ENCODE measurements at places on chromosomes 3 and 15.
A peak's percentile ranks its signal among the peaks of the same experiment; 100 is the strongest.

GRCh38 chr3:107394502-107394901 lies 17.3 kb downstream of the CCDC54 start:
- no peak for DNase-seq

DNA sequence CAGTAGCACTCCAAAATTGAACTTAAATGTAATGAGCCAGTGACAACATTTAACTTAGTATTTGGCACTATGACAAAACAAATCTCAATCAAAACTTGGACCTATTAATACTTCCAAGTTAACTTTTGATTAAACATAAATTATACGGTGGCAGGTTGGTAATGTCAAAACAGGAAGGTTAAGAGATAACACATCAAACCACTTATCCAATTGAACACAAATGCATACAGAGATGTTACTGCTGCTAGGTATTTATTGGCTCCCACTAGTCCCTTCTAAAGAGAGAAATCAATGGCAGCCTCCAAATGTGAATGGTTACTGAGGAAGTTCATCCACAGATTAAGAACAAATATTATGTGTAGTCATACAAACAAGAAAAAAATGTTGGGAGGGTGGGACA lies 1.8 kb downstream of the GSK3B start:
- DNase-seq = no peak

GRCh38 chr15:58425185-58425584 lies 6.6 kb upstream of the LIPC start:
- no peak for DNase-seq

DNA sequence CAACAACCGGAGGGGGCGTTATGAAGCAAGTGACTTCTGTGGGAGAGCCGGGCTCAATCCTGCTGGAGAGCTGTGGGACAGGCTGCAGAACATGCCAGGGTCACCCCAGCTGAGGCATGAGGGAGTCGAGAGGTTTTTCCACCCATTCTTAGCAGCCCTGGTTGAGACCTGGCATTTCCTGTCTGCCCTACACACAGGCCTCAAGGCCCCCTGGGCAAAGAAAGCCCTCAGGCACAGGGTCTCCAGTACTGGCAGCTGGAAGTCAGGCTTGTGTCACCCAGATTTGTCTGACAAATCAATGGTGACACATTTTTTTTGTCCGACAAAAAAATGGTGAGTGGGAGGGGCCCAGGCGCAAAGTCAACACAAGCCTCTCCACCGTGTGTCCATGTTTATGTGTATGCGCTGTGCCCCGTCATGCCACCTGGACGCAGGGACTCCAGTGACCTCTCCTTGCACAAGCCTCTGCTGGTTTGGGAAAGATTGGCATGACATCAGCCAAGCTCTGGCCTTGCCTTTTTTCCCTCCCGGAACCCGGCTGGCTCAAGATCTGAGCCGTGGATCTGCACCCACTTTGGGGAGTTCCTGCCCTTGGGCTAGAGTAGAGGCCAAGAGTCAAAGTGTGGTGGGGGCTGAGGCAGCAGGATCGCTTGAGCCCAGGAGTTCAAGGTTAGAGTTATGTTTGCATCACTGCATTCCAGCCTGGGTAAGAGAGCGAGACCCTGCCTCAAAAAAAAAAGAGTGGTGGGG lies 20.8 kb upstream of the ALAS1 start:
- no peak for DNase-seq

GRCh38 chr3:156661155-156661554 lies 13.2 kb upstream of the TIPARP start:
- DNase-seq = no peak

GRCh38 chr3:189309400-189309975 lies 137.7 kb downstream of the TPRG1 start:
- DNase-seq = no peak

GRCh38 chr15:95812491-95812890 lies 518.0 kb upstream of the NR2F2 start:
- no peak for DNase-seq

GRCh38 chr3:148797795-148798194 lies 29.8 kb upstream of the CPB1 start:
- no peak for DNase-seq

GRCh38 chr3:114874522-114874971 lies 272.5 kb downstream of the ZBTB20 start:
- DNase-seq = no peak

GRCh38 chr3:171375666-171376595 lies 84.3 kb downstream of the TNIK start:
- DNase-seq = no peak

DNA sequence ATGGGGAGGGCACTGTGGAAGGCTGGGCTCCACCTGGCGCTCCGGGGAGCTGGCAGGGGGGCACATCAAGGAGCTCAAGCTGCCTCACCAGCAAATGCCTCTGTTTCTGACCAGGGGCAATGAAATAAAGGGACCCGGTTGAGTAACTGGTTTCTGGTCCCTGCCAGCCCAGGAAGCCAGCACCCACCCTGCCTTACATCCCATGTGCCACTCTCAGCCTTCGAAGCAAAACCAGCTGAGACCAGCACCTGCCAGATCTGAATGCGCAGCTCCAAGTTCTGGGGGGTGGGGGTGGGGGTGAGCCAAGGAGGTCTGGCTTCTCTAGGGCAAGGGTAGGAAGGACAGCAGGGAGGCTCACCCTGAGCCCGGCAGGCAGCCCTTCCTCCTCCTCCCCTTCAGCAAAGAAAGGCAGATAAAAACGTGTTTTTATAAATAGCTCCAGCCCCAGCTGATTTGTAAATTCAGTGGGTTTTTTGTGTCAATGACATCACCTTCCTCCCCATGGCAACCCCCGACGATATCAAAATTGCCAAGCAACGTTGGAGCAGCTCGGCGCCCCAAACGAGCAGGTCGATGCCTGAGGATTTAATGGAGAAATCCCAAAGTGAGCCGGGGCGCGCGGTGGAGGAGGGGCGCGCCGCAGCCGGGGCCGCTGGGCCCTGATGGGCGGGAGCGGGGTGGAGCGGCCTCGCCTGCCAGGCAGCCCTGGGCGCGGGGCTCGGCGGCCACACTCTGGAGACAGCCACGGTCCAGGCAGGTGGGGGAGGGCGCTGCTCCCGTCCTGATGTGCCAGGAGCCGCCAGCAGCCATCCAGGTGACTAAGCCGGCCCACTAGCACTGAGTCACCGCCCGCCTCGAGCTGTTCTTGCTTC lies at the start of gene PAK6:
TSS of gene PAK6 (plus strand) at position 532 of the 872 bp plus-strand sequence. CDS start 25,723 bp downstream, outside the sequence.
- DNase-seq = no peak

DNA sequence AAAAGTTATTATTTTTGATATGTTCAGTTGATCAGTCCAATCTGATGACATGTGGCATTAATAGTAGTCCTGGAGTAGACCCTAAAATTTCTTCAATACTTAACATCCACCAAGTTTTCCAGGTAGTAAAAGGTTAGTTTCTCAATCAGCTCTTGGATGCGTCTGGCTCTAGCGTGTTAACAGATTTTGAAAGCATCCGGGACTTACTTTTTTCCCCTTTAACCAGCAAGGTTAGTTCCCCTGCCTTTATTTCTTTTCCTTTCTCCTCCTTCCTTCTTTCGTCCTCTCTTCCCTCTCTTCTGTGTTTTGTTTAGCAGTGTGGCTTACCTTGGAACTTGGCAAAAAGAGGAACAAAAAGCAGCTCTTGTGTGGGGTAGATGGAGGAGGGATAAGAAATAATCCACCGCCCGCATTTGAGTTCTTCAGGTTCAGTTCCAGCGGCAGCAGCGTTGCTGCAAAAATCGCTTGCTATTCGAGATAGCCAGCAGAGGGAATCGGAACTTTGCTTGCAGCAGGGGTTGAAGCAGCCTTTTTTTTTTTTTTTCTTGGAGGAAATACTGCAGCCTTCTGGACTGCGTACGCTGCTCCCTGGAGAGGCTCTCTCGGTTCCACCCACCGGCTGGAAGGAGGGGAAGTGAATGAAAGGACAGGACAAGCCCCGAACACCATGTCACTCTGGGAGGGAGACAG lies at the start of gene RBMS3:
TSS of gene RBMS3 (plus strand) at position 668 of the 690 bp plus-strand sequence.
- no peak for DNase-seq

DNA sequence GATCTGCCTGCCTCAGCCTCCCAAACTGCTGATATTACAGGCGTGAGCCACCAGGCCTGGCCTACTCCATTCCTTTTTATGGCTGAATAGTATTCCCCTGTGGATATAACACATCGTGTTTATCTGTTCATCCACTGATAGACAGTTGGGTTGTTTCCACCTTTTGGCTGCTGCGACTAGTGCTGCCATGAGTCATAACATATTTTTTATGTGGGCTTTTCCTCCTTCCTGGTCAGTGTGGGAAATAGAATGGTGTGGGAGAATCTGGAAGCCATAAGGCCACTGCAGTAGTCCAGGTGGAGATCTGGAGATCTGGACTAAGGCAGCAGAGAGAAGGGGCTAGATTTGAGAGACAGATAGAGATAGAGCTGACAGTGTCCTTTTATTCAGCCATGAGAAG lies 16.2 kb downstream of the LCMT2 start:
- no peak for DNase-seq

- no peak for DNase-seq
These were observed 37.4 kb downstream of the EBLN2 start for GRCh38 chr3:73098873-73099272.

DNA sequence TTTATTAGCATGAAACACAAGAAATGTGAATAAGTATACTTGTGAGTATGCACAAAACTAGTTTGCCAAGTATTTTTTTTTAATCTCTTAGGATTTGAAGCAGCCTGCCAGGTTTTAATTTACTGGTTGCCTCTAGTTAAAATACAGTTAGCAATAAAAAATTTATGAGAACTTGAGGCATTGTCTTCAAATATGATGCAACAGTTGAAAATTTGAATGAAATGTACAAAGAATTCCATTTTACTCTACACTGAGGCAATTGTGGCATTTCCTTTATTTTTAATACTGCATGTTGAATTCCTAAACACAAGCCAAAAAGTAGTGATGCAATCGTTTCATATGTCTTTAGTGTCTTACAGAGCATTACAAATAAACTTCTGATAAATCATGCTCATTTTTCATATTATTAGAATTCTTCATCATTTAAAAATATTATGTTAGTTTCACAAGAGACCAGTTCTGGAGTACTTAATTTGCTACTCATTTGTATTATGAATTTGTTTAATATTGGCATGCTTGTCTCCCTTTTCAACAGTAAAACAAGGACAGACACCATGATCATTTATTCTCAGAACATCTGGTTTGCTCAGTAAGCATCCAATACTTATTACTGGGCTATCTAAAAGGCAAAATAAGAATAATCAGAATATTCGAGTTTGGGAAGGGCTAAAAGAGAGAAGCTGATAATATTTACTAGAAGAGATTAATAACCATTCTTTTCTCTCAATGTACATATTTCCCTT lies 124.8 kb upstream of the PTX3 start:
- no peak for DNase-seq

DNA sequence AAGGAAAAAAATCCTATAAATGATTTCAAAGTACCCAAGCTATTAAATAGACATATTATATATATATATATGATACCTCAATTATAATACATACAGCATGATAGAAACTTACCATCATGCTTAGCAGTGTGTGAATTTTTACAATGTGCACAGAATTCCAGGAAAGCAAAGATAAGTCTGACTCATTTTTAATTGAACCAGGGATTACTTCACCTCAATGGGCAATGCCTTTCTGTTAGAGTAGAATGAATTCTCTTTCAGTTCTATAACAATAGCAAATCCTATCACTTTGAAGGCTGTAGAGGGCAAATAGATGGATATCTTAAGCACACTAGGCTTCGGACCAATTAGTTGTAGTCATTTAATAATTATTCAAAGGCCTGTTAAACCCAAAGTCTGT lies 54.8 kb upstream of the P3H2 start:
- no peak for DNase-seq

GRCh38 chr15:94370206-94370935 lies 139.0 kb downstream of the MCTP2 start:
- no peak for DNase-seq

- DNase-seq = no peak
These were observed 651 bp downstream of the PLCD1 start for GRCh38 chr3:38028621-38029361.

- DNase-seq = no peak
These were observed at the start of gene TMEM266 for GRCh38 chr15:76059320-76060117. TSS of gene TMEM266 (plus strand) at chr15:76059985. CDS start at chr15:76134264, 74,279 bp downstream.

DNA sequence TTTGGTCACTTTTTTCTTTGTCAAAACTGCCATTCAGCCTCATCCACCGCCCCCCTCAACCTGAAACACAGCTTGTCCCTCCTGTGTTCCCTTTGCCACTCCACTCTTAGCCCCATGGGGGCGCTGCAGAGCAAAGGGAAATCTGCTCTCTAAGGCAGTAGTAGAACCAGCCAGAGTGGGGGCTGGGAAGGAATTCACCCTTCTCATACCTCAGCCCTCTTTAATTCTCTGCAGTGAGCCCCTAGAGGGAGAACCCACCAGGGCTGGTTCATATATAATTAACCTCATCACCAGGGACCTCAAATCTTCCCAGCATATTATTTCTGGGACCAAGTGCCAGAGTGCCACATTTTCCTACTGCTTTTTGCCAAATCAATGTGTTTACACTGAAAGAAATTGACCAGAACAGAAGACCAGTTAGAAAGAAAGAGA lies 2.8 kb upstream of the BCL6 start:
- peak; percentile 82 for DNase-seq

DNA sequence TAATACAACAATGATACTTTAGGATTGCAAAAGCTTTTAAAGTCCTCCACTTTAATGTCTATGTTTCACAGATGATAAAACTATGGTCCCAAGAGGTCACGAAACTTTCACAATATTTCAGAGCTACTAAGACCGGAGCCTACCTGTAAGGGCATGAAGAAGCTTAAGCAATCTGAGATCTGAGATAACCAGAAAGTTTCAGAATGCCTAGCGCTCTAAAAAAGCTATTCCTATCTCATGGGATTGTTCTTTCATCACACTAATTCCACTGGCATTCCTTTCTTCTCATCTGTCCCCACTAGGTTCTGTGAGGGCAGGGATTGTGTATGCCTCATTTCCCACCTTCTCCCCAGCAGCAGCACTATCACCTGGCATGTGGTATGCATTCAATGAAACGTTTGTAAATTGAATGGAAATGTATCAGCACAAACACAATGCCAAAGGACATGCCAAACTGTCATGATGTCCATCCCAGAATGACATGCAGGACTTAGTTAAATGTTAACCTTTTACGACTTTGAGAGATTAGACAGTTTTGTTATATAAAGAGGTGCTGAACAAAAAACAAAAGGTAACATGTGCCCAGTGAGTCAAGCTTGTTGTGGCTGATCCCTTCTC lies 104.7 kb upstream of the NR2F2 start:
- DNase-seq = no peak

- DNase-seq = no peak
These were observed 31.3 kb upstream of the BFSP2 start for GRCh38 chr3:133368371-133369067.

DNA sequence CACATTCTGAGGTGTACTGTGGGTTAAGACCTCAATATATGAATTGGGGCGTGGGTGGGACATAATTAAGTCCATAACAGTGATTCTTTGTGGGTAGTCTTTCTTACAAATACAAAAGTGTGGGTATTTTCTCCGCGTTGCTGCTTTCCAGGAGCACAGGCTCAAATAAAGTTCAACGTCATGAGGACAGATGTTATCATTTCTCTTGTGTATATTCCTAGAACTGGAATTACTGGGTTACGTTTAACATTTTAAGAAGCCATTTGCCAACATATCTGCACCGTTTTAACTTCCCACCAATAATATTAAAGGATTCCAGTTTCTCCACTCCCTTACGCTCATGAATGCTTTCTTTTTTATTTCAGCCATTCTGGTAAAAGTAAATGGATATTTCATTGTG lies 39.6 kb downstream of the ZNF860 start:
- DNase-seq = no peak

- no peak for DNase-seq
These were observed 594.9 kb downstream of the NLGN1 start for GRCh38 chr3:173992416-173992815.

Data from activated CD4-positive, CD25-positive, alpha-beta regulatory T cell (primary cell).